ENCODE measurements at places on chromosomes 7 and 10.

DNA sequence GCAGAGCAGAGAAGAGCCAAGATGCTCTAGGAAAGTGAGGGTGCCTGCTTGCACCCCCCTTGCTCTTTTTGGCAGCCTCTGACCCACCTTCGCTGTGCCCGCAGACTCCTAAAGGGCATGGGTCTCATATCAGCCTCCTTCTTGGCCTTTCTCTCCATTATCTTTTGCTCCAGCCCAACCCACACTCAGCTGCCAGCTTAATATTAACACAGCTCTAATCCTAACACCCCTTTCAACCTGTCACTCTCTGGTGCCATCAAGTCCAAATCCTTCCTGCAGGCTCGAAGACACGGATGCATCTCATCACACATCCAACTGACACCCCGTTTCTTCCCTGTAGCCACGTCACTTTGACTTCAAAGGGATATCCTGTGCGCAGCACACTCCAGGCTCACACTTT is 171.6 kb upstream of the AUTS2 start:
- DNase-seq, result no peak

DNA sequence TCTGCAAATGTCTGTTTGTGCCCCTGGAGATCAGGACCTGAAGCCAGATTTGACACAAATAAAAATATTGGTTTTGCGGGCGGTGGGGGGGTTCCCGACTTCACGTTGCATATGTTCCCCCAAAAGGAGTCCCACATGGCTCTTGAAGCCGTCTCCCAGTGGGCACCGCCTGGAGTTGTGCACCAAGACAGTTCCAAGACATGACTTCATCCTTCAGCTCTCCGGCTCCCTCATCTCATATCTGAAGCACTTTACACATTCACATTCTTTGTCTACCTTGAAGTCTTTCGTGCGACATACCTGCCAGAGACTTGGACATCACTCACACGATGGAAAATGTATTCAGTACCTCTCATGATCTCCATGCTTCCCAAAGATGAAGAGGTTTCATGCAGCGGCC is 362.8 kb upstream of the FOXK1 start:
- DNase-seq, result no peak

DNA sequence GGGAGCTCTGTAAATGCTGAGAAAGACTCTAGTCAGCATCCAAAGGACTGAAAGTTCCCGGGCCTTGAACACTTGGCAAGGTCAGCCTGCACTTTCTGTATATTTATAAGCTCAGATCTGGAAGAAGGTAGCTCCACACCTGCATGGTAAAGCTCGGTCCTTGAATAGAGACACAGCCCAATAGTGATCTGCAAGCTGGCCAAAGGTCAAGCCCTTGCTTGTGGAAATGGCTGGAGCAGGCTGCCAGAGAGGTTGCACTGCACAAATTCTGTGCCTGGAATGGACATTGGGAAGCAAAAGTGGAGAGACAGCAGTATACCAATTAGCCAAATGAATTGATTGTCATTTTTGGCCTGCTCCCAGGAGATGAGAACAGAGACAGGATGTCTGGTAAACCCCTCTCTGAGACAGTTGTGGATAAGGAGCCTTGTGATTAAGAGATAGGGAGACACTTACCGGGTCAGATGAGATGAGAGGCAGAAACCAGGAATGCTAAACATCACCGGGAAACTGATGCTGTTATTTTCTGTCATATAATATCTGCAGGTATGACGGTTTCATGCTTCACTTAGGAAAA is 8.0 kb upstream of the FRA10AC1 start:
- DNase-seq, result no peak

- DNase-seq, result no peak
Observed at GRCh38 chr7:94665426-94665825, 9.5 kb upstream of the SGCE start.

DNA sequence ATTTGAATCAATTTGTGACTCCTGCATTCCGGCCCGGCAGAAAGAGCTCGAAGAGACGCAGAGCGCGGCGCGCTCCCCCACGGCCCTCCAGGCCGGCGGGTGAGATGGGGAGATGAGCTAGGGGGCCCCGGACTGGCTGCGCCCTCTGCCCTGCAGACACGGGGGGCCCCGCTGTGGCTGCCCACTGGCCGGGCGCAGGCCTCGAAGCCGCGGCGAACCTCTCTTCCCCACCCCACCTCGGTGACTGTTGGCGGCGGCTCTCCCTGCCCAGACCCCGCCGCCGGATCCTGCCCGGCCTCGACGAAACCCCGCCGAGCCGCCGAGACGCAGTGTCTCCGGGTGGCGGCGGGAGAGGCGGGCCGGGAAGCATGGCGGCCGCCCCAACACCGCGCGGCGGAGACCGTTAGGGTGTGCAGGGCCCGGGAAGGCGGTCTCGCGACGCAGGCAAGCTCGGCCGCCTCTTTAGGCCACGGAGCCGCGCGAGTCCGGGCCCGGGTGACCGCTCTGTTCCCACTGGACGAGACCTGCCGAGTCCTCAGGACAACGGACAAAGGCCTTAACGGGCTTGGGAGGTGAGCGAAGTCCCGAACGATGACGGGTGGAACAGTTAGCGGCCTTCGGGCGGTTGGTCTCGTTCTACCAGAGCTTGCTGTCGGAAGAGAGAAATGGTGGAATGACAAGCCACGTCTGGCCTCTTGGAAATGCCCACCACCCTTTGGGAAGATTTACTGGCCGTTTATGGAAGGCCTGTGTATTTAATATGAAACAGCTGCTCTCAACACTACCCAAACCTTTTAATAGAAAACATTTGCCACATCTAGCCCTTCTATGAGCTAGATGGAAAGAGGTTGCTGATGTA is 24.3 kb downstream of the NUP42 start:
- peak; percentile 18 for DNase-seq

DNA sequence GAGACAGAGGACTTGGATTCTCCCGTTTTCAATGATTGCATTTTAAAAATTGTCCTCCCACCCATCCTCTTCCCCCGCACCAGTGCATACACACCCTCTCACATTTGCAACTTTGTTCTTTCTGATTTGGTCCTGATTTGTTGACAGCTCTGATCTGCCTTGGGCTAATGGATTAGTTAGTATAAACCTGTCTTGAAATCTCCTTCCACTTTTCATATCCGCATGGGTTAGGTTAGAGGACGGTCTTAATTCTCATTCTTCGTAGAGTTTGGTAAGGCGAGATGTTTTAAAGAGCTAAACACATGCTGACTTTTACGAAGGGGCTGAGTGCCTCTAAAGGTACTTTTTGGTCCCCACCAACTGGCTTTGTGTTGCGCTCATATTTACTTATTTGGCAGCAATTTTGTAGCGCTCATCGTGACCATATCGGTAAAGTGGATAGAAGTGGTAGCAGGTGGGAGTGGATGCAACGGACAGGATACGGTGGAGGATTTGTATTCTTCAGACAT is 1.1 kb downstream of the AHR start:
- peak; percentile 21 for DNase-seq

DNA sequence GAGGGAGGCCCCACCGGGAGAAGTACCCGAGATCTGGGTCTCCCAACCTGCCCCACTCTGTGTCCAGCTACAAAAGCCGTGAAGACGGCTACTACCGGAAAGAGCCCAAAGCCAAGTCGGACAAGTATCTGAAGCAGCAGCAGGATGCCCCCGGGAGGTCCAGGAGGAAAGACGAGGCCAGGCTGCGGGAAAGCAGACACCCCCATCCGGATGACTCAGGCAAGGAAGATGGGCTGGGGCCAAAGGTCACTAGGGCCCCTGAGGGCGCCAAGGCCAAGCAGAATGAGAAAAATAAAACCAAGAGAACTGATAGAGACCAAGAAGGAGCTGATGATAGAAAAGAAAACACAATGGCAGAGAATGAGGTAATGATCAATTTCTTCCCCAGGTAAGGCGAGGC is 59.1 kb upstream of the PDCD4 start:
- no peak for DNase-seq

DNA sequence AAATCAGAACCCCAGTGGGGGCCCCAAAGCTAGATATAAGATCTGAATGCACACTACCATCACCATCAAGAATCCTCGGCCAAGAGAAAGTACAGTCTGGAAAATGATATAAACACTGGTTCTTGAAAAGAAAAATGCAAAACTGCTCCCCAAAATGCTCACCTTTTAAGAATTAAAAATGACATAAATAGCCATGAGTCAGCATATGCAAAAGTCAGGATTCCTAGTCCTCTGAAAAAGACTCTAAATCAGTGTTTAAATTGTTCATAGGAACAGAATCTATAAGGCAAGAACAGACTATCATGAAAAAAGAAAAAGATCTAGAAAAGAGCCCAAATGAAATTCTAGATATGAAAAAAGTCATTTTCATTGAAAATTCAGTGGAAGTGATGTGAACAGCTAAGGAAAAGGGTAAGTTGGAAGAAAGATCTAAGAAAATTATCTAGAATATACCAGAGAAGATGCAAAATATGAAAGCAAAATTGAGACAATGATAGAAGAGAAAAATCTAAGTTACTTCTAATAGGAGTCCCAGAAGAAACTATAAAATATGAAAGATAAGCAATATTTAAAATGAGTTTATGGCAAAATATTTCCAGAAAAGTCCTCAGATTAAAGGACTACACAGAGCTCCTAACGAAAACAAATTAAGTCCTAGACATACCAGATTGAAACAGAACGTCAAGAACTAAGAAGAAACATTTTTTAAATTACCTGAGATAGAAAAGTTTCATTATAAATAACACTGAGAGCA is 18.9 kb downstream of the HNRNPA2B1 start:
- DNase-seq, result no peak

- DNase-seq, result no peak
Observed at GRCh38 chr7:141462958-141463357, 88.3 kb upstream of the AGK start.

- no peak for DNase-seq
Observed at GRCh38 chr10:15180736-15181135, 12.2 kb upstream of the NMT2 start.

- peak; percentile 44 for DNase-seq
Observed at GRCh38 chr10:63977329-63977923, 456.2 kb downstream of the REEP3 start.

- no peak for DNase-seq
Observed at GRCh38 chr7:371119-371778, 81.3 kb downstream of the FOXL3 start.

DNA sequence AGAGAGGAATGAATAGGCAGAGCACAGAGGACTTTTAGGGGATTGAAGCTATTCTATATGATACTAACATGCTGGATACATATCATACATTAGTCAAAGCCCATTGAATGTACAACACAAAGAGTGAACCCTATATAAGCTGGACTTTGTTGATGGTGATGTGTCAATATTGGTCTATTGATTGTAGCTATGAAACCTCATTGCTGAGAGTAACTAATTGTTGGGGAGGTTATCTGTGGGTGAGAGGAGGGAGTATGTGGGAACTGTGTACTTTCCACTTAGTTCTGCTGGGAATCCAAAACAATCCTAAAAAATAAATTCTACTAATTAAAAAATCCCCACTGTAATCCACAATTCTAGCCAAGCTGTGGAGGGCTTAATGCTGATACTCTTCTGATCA is 22.0 kb upstream of the CYP2C9 start:
- DNase-seq, result no peak

DNA sequence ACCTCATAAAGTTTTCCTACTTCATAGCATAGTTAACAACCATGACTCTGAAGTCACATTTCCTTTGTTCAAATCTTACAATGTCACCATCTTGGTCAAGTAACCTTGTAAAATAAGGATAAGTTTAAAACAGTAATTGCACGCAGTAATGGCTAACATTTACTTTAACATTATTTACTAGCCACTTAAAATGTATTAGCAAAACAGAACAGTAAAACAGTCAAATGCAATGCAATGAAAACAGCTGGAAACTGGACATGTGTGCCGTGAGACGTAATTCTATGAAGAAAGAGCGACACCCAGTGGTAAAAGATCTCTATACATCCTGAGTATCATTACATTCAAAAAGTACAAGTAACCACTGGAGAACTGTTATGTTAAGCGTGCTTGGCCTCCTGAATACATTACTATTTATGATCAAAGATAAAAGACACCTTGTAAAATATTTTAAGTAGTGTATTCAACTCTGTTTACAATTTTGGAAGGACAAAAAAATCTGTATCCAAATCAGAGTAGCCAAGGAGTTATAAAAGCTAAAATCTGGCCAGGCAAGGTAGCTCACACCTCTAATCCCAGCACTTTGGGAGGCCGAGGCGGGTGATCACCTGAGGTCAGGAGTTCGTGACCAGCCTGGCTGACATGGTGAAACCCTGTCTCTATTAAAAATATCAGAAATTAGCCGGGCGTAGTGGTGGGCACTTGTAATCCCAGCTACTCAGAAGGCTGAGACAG is 27.2 kb downstream of the ATE1 start:
- no peak for DNase-seq

GRCh38 chr10:47034441-47035051 is 123.3 kb downstream of the PTPN20 start:
- no peak for DNase-seq

DNA sequence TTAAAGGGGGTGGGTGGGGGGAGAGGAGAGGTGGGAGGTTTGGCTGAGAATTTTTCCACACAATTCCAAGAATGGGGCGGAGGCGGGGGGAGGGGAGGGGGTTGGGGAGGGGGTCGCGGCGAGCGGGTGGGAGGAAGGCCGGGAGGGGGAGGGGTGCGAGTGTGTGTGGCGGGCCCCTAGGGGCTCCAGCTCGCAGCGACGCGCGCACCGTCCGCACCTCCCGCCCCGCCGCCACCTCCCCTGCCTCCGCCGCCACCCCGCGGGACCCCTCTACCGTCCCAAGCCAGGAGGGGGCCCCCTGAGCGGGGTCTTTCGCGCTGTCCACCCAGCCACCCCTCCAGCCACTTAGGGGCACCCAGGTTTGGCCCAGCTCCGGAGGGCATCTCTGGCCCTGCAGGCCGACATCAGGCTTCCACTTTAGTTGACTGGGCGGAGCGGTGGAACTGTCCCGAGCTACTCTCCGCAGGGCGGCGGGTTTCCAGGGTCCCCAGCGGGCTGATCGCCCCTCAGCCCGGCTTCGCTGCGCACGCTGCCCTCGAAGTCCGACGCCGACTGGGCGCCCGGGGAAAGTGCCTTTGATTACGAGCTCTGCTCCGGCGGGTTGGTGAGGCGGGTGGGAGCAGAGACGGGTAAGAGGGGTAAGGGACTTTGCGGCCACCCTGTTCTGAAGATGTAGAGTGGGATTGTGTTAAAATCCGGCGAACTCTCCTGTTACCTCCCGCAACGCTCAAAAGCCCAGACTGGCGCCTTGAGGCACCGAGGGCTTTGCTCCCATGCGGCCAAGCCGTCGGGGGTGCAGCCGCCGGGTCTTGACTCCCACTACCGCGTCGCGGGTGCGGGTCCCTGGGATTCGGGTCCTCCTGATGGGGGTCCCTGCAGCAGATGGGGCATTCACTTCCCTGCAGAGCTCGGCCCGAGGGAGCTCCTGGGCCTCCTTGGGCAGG is 1.8 kb upstream of the VAX1 start:
- DNase-seq, result no peak
